Diencephalon (tissue), 1 donor: ENCODE measurements at places on chromosomes 1 and 21. TPM values are rescaled to one million over a fixed set of nuclear protein-coding genes. Genes with fewer than 3 reads are reported as not detected.

OR2T29 gene
- total RNA-seq, result 0.23 TPM

GBP6 gene
- total RNA-seq, result 0.69 TPM

ARTN gene
- total RNA-seq, result 0.46 TPM

OR6N1 gene
- total RNA-seq, result not detected
